Tibial nerve (tissue), 4 donors: ENCODE measurements at places on chromosomes 12 and 14. TPM values are rescaled to one million over a fixed set of nuclear protein-coding genes. Genes with fewer than 3 reads are reported as not detected.

DNA sequence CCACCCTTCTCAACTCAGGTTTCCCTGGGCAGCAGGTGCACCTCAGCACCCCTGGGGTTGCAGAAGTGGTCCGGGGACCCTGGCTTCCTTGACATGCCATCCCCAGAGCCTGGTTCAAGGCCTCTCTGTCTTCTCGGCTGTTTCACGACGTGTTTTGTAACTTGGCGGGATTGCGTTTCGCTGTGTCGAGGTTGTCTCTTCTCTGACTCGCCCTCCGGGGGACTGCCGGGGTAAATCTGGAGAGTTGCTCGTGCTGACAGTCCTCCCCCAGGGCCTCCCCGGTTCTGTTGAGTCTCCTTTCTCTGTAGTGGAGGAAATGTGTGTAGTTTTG, 25.6 kb downstream of the MEG3 start:
- no peak for DNase-seq

DNA sequence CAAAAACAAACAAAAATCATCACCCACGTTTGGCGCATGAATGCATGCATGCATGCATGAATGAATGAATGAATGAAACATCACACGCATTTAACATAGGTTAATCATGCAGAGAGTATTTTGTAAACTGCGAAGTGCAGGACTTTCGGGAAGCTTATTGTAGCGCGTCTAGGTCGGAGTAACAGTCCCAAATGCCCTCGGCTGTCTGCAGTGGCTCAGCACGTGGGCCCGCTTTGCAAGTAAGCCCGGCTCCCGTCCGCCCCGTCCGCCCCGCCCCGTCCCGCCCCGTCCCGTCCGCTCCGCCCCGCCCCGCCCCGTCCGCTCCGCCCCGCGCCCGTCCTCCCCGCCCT, 263 bp upstream of the IFT81 start:
- DNase-seq: no peak

- no peak for DNase-seq
Measured at GRCh38 chr14:71271166-71271945, 364.1 kb downstream of the PCNX1 start.

DNA sequence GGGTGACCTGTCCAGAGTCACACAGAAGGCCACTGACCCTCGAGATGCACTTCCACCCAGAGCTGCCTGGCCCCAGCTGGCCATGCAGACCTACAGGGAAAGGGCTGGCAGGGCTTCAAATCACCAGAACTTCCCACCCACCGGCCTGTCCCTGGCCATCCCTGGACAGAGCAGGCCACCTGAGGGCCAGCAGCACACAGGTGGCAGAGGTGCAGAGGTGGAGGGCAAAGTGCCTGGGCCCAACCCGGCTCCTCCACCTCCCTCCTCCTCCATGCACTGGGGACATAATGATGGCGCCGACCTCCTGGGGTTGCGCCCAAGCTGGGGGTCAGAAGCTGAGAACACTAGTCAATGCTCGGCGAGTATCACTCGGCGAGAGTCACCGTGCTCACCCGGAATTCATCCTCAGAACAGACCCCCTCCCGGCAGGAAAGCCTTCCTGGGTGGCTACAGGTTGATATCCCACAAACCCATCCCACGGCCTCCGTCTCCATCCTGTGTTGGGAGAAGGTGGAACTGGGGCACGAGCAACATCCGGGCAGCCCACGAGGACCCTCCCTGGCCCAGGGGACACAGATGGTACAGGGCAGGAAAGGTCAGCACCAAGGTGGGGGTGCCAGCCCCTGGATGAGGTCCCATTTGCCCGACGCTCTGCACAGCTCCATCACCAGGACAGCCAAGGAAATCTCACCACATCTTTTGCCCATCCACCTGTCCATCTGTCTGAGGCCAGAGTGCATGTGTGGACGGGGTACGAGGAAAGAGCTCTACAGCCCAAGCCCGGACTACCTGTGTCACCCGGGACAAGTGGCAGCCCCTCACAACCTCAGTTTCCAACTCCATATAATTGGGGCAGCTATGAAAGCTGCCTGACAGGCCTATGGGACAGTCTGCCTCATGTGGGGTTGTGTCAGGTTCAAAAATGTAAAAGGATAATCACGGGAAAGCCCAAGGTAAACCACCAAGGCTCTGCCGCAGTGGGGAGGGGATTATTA, 10.8 kb downstream of the BEGAIN start:
- no peak for DNase-seq

DNA sequence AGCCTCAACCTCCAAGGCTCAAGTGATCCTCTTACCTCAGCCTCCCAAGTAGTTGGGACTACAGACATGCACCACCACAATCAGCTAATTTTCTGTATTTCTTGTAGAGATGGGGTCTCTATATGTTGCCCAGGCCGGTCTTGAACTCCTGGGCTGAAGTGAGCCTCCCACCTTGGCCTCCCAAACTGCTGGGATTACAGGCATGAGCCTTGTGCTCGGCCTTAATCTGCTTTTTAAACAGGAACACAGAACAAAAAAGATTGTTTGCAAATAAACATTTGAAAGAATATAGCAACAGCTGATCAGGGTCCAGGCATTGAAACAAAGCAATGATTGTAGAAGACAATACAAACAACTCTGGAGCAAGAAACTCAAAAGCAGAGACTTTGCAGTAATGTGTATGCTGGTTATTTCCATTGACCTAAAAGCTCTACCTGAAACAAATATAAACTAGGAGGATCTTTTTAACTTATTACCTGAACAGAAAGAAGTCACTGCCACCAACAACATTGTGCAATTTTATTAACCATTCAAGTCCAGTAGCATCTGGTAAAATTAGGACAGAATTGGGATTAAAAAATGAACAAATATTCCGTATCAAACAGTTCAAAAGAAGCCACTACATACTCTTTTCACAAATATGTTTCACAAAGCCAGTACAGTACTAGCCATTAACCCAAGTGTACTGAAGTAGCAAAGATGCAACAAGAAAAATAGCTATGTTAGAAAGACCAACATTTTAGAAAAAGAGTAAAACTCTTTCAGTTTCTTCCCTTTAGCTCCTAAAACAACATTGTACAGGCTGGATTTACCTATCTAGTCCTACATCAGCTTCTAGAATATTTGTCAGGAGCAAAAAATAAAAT, 14.2 kb downstream of the AMN1 start:
- no peak for DNase-seq

- no peak for DNase-seq
Measured at GRCh38 chr14:66657780-66658179, 149.8 kb downstream of the GPHN start.

- DNase-seq: no peak
Measured at GRCh38 chr12:111869671-111870070, 27.6 kb downstream of the MAPKAPK5 start.

GRCh38 chr12:129083121-129083840, 230.0 kb downstream of the GLT1D1 start:
- DNase-seq: no peak

- no peak for DNase-seq
Measured at GRCh38 chr14:68884031-68885030, 91.5 kb upstream of the ZFP36L1 start.

GRCh38 chr12:26520109-26520508, 312.9 kb downstream of the ITPR2 start:
- DNase-seq: no peak

- DNase-seq: no peak
Measured at GRCh38 chr12:120719496-120720233, 6.0 kb upstream of the ACADS start.

DNA sequence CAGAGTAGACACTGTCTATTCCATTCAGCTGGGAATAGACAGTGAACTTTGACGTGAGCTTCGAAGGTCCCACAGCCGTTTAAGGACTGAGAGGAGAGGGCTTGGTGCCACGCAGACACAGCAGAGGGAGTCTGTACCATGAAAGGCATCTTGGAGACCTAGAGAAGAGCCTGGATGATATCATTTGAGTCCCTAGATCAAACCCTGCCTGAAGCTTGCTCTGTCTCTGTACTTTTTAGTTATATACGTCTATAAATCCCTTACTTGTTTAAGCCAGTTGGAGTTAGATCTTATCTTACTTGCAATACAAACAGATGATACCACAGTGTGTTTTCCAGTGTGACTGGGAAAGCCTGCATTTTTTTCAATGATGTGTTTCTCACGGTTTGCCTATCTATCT, 128.9 kb upstream of the RTL1 start:
- no peak for DNase-seq

GRCh38 chr12:100145643-100146042, 3.0 kb upstream of the BLTP3B start:
- no peak for DNase-seq

GRCh38 chr14:68376067-68376779, 416.6 kb downstream of the ZFP36L1 start:
- no peak for DNase-seq

DIO3 gene
- 4.2 TPM for total RNA-seq

ST8SIA1 gene
- total RNA-seq: 5.1 TPM

TUBA1A gene
- 331 TPM for total RNA-seq

LRFN5 gene
- total RNA-seq: 10.3 TPM

BDKRB1 gene
- 2.4 TPM for total RNA-seq
